ENCODE measurements at places on chromosomes 12 and 14. TPM values are rescaled to one million over a fixed set of nuclear protein-coding genes. Genes with fewer than 3 reads are reported as not detected.

GRCh38 chr12:131229426-131230339 lies 276.0 kb downstream of the ADGRD1 start:
- DNase-seq, result no peak

DNA sequence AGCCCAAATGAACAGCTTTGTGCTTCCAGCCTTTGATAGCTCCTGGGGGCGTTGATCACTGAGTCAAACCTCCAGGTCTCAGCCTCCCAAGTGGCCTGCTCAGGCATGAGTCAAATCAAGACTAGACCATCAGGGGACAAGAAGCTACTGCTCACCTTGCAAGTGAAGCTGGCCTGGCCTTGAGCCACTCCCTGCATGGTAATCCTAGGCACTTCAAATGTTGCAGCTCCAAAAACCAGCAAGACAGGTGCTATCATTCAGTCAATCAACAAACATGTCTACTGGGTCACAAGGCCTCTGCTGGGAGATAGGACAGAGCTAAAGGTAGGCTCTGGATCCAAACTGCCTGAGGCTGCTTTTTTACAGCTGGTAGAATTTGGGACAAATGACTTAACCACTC lies 33.1 kb upstream of the NOS1 start:
- no peak for DNase-seq

GRCh38 chr14:61099216-61099835 lies 118.3 kb downstream of the SLC38A6 start:
- DNase-seq, result no peak

- no peak for DNase-seq
Observed at GRCh38 chr12:8546591-8546990, 5.9 kb upstream of the CLEC4E start.

DNA sequence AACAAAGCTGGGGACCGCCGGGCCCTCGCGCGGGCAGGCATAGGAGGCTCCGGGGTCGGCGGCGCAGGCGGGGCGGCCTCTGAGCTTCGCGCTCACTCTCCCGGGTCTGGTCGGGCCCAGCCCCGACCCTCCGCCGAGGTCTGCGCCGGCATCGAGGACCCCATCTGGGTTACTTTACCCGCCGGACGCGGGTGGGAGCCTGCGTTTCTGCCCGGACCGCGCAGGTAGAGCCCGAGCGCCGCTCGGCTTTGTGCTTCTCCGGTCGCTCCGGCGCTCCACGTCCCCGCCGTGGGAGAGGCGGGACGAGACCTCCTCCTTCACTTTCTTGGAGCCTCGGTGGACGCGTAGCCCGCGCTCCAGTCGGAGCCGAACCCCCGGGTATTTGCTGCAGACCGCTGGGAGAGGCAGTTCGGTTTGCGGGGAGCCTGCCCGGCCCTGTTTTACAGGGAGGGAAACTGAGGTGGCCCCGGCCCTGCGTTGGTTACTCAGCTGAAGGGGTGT lies 63.2 kb downstream of the FBXL14 start:
- no peak for DNase-seq

DNA sequence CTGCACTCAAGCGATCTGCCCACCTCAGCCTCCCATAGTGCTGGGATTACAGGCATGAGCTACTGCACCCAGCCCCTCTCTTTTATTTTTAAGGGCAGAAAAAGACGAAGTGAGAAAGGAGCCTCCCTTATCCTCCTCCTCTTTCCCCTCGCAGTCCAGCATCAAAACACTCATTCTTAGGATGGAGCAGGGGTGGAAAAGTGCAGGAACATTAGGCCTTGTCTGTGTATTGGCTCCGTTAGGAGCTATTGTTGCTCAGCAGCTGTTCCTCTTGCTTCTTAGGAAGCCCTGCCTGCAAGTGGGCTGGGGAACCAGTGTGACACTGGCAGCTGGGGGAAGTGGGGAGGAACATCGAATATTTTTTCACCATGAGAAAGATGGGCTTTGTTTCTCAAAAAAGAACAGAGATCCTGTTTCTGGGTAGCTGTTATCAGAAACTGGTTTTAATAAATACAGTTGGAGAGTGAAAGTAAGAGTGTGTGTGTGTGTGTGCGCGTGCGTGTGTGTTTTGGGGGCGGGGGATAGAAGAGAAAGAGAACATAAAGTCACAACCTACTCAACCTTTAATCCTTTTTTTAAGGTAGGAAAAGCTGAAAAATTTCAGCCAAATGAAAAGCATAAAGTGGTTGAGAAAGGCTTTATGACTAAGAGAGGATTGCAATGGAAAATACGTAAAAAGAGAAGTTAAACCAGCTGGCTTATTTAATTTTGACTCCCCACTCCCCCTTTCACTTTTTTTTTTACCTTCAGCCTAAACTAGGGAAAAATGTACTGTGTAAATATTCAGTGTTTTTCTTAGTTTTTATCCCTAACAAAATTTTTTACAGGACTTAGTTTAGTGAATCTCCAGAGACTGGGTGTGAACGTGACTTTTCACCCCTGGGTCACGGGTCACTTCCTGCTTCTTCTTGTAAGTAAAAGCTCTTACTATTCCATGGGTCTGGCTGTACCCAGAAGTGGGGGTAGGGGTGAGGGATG lies 197.2 kb upstream of the PLEKHG7 start:
- DNase-seq, result peak; percentile 35

GRCh38 chr12:57049119-57049446 lies 846 bp downstream of the MYO1A start:
- DNase-seq, result no peak

DNA sequence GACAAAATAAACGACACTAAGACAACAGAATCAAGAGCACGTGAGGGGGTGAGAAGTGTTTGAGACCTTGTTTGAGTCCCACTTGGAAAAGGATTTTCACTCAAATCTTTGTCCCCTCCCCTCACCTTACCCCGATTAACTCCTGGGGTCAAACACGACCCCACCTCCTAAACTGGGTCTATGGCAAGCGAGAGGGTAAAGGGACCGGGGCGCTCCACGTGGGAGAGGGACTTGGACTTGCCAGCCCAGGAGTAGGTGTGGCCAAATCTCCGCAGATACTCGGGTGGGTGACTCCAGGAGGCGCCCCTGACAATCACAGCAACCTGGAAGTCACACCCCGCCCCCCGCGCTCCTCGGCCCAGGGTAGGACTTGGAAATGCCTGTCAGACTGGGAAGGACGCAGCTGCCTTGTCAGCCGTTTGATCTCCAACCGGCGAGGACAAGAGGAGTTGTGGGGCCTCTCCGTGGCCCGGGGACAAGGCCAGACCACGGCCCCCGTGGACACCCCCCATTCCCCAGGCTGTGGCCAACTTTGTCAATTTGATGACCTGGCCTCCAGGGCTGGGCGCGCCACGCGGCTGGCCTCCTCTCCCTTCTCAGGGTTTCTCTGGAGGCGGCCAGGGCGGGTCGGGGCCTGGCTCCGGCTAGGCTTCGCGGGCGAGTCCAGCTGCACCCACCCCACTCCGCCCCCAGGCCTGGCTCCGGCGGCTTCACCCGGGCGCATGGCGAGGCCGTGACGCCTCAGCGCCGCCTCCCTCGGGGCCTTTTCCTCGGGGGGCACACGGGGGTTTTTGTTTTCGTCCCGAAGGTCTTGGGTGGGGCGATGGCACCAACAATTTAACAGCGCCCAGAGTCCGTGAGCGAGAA lies 1.1 kb upstream of the BCL11B start:
- peak; percentile 19 for DNase-seq

DNA sequence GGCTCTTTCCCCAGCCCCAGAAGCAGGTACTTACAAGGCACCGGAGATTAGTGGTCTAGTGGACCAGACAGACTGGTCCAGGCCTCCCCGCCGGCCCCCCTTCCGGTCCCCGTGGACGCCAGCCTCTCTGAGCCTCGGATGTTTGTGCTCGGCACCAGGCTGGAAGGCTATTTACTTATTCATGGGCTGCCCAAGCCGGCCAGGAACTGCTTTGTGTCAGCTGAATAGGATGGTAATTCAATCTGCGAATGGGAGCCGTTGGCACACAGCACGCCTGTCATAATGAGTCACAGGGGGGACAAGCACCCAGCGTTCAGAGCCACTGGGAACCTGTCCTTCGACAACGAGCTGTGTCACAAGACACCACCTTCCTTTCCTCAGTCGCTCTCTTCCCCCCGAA lies 82.3 kb downstream of the RIMBP2 start:
- DNase-seq, result no peak

- DNase-seq, result no peak
Observed at GRCh38 chr14:49581209-49582112, 4.7 kb downstream of the RPS29 start.

- DNase-seq, result no peak
Observed at GRCh38 chr14:36504771-36505175, 15.3 kb downstream of the NKX2-1 start.

- DNase-seq, result peak; percentile 9
Observed at GRCh38 chr14:31510222-31510621, 22.4 kb upstream of the GPR33 start.

- DNase-seq, result no peak
Observed at GRCh38 chr12:62618319-62618718, 151.7 kb downstream of the MON2 start.

- DNase-seq, result peak; percentile 65
Observed at GRCh38 chr12:4824380-4824779, 85.3 kb upstream of the KCNA1 start.

DNA sequence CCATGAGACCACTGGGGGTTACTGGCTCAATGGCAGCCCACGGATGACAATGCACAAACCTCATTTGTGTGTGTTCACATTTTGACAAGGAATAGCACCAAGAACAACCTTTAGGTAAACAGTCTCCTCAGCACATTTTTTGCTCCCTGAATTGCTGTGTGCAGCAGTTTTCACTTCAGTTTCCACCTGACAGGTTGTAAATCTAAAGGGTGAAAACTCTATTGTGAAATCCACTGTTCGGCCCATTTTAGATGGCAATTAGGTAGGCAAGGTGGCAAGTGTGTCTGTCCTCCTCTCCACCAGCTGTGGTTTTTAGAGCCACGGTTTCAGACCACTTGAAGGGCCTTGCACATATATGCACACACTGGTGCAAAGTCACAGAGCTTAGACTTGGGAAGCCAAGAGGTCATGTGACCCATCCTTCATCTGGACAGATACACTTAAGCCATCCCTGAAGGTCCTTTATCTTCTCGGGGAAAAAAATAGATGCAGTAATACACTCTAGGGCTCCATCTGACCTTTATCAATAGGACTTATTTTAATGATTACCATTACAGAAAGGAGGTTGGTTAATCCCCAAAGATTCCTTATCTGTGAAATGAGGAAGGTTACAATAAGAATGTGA lies 23.2 kb downstream of the HAL start:
- DNase-seq, result no peak

DNA sequence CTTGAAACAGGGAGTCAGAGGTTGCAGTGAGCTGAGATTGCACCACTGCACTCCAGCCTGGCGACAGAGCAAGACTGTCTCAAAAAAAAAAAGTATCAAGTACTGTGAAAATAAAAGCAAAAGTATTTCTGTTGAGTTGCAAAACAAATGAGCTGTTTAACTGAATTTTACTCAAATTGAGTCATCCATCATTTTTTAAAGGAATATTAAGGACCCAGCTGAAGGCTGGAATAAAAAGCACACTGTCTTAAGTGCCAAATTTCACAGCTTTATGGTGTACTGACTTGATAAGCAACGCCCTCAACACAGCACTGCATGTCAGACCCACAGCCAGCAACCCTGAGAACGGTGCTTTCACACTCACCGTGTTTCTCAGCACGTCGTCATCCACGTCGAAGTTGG lies 57.9 kb downstream of the AMN start:
- DNase-seq, result no peak

- DNase-seq, result no peak
Observed at GRCh38 chr12:54991991-54992375, 7.4 kb upstream of the TESPA1 start.

DNA sequence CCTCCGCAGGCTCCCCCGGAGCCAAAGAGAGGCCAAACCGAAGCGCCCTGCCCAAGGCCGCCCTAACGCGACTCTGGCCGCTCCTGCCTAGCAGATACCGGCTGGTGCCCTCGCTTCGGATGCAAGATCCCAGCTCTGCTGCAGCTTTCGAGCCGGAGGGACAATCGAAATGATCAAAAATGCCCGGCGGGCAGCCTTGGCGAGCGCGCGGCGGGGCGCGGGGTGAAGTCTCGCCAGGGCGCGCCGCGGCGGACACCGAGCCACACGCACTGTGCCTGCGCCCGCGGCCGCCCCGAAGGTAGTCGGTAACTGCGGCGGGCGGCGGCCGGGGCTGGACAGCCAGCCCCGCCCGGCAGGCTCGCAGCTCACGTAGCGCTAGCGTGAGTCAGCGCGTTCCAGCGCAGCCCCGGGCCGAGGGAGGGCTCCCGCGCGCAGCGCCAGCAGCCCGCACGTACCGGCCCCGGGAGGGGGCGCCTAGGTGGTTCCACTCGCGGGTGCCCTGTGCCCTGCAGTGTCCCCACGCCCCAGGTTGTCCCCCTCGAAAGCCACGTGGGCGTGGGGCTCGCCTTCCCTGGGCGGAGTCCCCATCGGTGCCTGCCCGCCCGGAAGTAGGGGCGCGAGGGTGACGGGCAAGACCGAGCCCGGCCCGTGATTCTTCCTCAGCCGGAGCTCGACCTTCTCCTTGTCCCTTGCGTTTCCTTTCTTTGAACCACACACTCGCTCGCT lies 109.2 kb upstream of the EGLN3 start:
- DNase-seq, result peak; percentile 78

DNA sequence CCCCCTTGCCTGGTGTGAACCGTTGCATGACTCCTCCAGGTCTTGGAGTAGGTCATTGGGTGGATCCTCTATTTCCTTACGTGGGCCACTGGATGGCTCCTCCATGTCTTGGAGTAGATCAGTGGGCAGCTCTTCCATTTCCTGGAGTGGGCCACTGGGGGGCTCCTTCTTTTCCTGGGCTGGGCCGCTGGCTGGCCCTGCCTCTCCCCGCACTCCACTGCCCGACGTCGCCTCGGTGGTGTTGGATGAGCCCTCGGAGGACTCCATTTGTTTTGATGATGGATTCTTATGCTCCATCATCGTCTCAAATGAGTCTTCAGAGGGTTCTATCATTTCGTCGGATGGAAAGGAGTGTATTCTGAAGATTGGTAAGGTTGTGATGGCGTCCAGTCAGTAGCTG lies 19.1 kb downstream of the RTL1 start:
- no peak for DNase-seq

- DNase-seq, result no peak
Observed at GRCh38 chr14:33745163-33745562, 205.7 kb downstream of the EGLN3 start.

GRCh38 chr14:92259613-92260357 lies 63.2 kb upstream of the SLC24A4 start:
- DNase-seq, result no peak

The SOX5 gene
- 1.4 TPM for total RNA-seq

The NRIP2 gene
- not detected for total RNA-seq

The IFNG-AS1 gene
- not detected for total RNA-seq

The ACOT6 gene
- not detected for total RNA-seq

The CNOT2 gene
- total RNA-seq, result 99.4 TPM

The ESR2 gene
- total RNA-seq, result 0.12 TPM

The KRT75 gene
- total RNA-seq, result not detected

The SERPINA3 gene
- total RNA-seq, result 0.96 TPM

The KRT74 gene
- total RNA-seq, result not detected

The ACSM4 gene
- total RNA-seq, result not detected

The OR6C76 gene
- not detected for total RNA-seq

The KCNH5 gene
- under 0.01 TPM for total RNA-seq

The CLEC4D gene
- not detected for total RNA-seq

Data from RPMI7951 (cell line).